Fibroblast of the aortic adventitia (primary cell): ENCODE measurements at places on chromosomes 16 and 17.

DNA sequence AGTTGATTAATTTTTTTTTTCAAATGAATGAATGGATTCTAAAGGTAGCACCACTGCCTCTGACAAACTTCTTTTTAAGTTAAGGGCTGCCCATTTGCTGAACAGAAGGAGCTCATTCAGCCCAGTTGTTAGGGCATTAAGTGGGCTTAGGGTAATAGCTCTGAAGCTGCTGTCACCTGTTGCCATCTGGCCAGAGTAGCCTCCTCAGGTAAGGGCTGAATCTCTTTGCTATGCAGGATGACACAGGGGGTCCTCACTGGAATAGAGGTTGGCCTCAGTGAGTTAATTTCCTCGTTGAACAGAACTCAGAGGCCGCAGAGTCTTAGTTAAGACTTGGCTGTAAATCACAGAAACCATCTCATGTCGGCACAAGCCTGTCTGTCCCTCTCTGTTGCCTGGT, 232.8 kb downstream of the CCDC182 start:
- DNase-seq, result no peak

DNA sequence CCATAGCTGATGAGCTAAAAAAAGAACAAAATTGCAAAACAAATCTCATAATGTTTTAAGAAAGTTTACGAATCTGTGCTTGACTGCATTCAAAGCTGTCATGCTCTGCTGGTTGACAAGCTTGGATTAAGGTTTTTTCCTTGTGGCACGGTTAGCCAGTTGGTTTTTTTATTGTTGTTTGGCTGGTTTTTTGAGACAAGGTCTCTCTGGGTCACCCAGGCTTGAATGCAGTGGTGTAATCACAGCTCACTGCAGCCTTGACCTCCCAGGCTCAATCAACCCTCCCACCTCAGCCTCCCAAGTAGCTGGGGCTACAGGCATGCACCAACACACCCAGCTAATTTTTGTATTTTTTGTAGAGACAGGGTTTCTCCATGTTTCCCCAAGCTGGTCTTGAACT, 45.7 kb downstream of the PHKB start:
- no peak for DNase-seq

GRCh38 chr16:24255456-24256371, at the start of gene CACNG3:
Gene CACNG3, plus strand, starts transcription at chr16:24256335. Its CDS starts 420 bp downstream, at chr16:24256755.
- DNase-seq, result no peak

DNA sequence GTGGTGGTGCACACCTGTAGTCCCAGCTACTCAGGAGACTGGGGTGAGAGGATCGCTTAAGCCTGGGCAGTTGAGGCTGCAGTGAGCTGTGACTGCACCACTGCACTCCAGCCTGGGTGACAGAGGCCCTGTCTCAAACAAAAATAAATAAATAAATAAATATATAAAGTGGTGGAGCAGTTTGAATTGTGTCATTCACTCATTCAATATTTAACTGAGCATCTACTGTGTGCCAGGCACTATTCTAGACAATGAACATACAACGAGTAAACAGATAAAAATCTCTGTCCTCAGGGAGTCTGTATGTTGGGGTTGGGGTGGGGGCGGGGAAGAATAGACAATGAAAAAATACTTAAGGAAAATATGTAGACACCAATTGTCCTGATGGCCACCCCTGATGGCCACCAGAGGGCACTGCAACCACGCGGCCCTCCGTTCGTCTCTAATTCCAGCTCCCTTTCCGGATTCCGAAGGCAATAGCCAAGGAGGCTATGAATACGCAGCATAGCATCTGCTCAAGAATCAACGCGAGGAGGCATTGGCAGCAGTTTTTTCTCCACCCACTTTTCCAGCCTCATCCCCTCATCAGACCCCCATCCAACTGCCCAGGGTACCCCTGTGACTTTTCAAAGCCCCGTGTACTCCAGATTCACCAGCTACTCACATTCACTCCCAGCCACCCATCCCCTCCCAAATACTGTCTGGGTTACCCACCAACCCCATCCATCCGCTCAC, 21.4 kb downstream of the QPRT start:
- DNase-seq, result peak; percentile 92

DNA sequence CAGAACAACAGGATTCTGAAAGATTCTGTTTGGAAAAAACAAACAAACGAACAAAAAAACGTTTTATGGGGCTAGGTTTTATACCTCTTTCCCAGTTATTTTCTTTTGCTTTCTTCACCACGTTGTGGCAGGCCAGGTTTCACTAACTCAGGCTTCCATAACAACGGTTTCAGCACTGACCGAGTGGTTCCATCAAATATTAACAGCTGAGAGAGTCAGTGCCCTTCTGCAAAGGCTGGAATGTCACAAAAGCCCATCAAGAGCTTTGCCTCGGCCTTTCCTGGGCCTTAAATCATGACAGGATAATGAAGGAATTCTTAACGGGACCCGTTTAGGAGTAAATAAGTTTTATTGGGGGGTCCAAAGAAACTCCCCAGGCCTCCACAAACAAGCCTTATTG, 34.2 kb downstream of the MPHOSPH6 start:
- no peak for DNase-seq

DNA sequence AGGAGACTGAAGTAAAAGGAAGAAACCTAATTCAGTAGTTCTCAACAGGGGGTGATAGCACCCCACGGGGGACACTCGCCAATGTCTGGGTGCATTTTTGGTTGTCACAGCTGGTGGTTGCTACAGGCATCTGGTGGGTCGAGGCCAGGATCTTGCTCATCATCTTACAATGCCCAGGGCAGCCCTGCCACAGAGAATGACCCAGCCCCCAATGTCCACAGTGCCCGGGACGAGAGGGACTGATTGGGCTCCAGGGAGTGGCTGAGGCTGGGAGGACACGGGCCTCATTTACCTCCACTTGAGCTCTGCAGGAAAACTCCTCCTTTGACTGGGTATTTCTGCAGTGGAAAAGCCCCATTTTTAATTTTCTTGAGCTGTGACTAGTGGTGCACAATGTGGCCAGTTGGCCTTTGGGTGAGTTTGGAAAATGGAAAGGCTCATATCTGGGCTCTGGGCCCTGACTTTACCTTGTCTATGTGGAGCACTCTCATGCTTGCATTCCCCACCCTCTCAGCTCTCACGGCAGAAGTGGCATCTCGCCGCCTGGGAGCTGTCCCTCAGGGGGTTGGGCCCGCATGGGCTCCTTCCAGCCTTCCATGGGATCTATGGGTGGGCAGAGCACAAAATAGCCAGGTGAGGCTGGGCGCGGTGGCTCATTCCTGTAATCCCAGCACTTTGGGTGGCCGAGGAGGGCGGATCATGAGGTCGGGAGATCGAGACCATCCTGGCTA, 37.7 kb upstream of the IRF8 start:
- DNase-seq, result no peak

GRCh38 chr16:24508614-24509013, 30.8 kb upstream of the RBBP6 start:
- peak; percentile 76 for DNase-seq

- DNase-seq, result no peak
These were observed 29.0 kb downstream of the IRF8 start for GRCh38 chr16:85927959-85928358.

DNA sequence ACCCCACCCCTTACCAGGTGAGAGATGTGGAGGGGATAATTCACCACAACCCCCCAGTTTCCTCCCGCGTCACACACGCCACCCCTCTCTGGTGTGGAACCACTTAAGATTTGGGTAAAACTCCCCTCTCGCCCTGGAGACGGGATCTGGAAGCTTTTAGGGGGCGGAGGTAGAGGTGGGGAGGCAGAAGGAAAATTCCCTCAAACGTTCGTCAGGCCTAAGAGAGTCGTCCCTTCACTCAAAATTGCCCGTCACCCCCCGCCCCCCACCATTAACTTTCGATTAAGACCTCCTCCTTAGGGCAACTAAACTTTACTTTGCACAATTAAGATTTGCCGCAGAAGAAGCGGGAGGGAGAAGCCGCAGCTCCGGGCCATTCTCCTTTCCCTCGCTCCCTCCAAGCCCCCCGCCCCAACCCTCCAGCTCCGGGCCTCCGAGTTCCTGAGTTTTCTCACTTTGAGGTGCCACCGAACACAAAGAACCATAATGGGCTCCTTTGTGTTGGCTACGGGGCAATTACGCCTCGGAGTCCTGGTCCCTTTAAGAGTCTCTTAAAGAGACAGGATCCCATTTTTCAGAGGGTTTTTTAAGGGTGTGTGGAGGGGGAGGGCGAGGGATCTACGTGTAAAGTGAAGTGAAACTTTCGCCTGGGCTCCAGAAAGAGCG, 985 bp upstream of the FZD2 start:
- peak; percentile 70 for DNase-seq

DNA sequence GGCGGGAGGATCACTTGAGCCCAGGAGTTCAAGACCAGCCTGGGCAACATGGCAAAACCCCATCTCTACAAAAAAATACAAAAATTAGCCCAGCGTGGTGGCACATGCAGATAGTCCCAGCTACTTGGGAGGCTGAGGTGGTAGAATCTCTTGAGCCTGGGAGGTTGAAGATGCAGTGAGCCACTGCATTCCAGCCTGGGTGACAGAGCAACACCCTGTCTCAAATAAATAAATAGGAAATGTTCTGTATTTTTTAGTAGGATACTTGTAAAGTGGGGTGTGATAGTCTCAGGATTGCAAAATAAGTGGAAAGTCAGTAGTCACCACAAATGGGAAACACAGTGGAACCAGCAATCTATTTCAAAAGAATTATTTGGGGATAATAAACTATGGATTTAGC, 4.0 kb downstream of the RSPRY1 start:
- no peak for DNase-seq

- no peak for DNase-seq
These were observed 21.4 kb downstream of the DCUN1D3 start for GRCh38 chr16:20878682-20879147.

- DNase-seq, result peak; percentile 99
These were observed 9.5 kb upstream of the KSR1 start for GRCh38 chr17:27446569-27447301.

DNA sequence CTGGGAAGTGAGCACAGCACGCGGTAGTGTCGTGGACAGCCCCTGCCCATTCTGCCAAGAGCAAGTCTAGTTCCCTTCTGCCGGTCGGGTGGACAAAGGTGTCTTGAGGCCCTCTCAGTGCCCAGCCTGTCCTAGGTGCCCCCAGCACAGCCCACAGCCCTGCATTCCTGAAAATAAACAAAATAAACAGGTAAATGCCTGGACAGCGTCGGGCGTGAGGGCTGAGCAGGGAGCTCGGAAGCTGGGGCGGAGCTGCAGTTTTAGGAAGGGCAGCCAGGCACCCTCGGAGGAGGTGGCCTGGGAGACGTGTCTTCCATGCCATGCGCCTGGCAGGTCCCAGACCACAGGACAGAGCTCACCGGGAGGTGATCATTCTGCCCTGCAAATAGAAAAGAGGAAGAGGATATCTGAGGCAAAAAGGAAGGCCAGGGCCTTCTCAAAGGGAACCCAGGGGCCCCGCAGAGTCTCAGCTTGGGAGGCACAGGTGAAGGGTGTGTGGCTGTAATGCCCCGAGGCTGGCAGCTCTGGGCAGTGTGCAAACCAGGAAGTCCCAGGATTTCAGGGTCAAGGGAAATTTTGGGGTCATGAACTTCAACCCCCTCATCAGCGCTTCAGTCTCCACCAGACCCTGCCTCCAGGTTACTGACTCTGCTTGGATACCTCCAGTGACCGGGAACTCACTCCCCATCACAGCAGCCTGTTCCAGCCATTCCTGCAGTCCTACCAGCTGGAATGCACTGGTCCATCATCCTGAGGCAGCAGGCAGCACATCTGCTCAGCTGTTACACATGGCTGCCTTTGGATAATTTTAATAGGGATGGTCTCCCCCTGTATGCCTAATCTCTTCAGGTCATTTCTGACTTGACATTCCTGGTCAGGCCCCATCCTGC, 1.7 kb downstream of the ZNF469 start:
- no peak for DNase-seq

DNA sequence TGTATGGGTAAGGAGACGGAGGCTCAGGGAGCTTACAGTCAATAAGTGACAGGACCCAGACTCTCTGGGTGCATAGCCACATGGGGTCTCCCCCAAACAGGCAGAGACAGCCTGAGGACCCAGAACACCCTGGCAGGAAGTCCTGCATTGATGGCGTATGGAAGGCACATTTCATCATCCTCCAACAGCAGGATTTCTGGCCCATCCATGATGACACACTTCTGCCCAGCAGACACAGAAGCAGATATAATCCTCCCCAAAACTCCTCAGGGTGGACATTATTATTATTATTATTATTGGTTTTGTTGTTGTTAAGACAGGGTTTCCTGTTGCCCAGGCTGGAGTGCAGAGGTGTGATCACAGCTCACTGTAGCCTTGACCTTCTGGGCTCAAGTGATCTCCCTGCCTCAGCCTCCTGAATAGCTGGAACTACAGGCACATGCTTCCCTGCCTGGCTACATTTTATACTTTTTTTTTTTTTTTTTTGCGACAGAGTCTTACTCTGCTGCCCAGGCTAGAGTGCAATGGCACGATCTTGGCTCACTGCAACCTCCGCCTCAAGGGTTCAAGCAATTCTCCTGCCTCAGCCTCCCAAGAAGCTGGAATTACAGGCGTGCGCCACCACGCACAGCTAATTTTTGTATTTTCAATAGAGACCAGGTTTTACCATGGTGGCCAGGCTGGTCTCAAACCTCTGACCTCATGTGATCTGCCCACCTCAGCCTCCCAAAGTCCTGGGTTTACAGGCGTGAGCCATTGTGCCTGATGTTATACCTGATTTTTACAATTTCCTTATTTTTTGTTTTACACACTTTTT, 6.8 kb upstream of the HROB start:
- DNase-seq, result no peak

DNA sequence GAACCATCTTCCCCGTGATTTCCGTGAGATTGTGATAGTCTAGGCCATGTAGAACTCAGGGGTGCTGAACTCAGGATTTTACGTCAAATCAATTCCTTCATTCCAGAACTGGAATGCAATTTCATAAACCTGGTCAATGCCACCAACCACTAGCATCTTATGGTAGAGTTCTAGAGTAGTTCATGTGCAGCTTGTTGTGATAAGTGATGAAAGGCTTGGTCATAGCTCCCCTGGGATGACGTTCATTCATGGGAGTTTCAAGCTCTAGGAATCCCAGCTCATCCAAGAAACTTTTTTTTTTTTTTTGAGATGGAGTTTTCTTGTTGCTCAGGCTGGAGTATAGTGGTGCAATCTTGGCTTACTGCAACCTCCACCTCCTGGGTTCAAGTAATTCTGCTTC, 3.7 kb upstream of the DPEP2 start:
- DNase-seq, result peak; percentile 69

- no peak for DNase-seq
These were observed 28.3 kb downstream of the RTN4RL1 start for GRCh38 chr17:1996800-1997288.

DNA sequence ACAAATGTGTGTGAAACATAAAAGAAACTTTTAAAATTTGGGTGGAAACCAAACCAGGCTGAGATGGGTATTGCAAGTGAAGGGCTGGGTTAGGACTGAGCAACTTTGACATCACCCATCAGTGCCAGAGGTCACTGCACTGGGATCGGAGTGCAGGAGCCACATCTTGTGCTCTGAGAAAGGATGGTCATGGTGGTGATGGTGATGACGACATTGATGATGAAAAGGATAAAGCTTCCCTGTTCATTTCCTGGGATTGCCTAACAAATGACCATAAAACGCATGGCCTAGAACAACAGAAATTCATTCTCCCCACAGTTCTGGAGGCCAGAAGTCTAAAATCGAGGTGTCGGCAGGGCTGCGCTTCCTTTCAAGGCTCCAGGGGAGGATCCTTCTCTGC, 324.0 kb downstream of the MAF start:
- DNase-seq, result no peak
